ENCODE measurements at places on chromosomes 5 and 9.

DNA sequence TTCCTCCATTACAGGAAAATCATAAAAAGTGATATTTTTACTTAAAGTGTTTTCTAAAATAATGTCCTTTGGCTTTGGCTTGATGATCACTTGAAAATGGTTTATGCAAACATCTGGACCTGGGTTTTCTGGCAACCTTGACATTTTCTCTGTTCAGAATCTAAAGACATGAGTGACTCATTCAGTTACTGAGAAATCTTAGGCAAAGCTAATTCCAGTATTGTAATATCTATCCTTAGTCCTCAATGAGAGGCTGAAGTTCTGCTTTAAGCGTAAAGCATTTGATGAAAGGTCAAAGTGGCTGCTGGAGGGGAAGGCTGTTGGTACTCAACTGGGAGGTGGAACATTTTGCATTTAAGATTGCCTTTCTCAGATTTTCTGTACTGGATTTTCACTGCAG, 2.3 kb downstream of the MAN2A1 start:
- DNase-seq, result peak; percentile 76

- peak; percentile 88 for DNase-seq
These were observed 9.0 kb downstream of the PRRC2B start for GRCh38 chr9:131402738-131403492.

DNA sequence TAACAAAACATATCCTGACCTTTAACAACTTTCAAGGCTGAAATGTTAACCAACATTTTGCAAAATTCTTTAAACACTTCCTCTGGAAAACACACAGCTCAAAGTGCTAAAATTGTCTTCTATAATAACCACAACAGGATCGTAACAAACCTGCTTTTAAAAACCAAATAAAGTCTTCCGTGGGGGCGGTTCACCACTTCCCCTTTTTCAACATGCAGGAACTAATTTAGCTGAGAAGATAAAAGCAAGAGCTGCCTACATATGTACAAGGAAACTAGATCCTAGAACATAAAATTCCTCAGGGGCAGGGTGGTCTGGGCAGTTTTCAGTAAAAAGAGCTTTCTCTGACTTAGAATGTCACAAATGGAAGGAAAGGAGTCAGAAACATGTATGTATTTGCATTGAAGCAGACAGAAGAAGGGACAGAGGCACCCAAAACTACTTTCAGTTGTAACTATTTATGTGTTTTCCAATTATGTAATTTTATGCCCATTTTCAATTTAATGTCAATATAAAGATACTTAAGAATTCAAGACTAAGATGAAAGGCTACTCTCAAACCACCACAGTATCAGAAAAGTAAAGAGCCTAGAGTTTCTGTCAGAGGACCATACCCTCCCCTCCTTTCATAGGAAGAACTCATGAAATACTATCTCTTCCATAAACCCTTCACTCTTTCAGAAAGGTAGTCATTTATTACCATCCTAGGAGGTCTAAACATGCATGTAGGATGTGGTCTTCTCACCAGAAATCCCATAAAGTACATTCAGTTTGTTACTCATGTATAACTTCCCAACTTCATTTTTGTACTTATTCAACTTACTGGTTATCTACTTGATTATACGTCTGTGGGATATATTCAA, 185.9 kb upstream of the RASA1 start:
- DNase-seq, result no peak

GRCh38 chr5:39759701-39760100, 334.9 kb upstream of the DAB2 start:
- peak; percentile 46 for DNase-seq

- peak; percentile 97 for DNase-seq
These were observed 113.1 kb upstream of the ACOT12 start for GRCh38 chr5:81506900-81507588.
